ENCODE measurements at places on chromosomes 5 and 9.

- no peak for DNase-seq
These were observed 116.4 kb upstream of the COL5A1 start for GRCh38 chr9:134525070-134525815.

GRCh38 chr5:122287101-122287500 is 24.9 kb upstream of the SNCAIP start:
- DNase-seq = no peak

GRCh38 chr9:131402738-131403492 is 9.0 kb downstream of the PRRC2B start:
- peak; percentile 83 for DNase-seq

- peak; percentile 8 for DNase-seq
These were observed 30.4 kb downstream of the AMBP start for GRCh38 chr9:114047717-114048116.

DNA sequence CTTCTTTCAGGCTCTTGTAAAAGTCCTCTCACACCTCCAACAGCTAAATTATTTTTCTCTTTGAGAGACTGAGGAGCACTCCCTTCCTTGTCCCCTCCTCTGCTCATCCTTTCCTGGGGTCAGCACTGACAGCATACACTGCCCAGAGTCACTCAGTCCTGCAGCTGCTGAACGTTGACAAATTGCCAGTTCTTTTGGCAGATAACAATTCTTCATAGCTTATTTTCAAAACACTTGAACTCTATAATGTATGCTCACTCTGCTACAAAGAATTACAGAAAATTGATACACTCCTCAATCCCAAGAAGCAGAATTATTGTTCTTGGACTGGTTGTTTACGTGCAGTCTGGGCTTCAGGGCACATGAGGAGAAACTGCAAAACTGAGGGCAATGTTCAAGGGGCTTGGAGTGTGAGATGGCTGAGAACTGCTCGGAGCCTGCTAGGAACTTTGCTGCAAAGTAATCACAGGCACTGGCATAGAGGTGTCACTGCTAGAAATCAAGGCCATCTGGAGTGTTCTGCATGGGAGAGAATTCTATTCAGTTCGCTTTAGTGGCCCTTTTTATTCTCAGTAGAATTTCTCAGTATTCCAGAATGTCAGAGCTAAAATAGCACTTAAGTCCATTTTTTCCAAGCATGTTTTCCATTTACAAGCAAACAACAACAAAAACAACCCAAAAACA is 96.4 kb upstream of the SPOCK1 start:
- no peak for DNase-seq

DNA sequence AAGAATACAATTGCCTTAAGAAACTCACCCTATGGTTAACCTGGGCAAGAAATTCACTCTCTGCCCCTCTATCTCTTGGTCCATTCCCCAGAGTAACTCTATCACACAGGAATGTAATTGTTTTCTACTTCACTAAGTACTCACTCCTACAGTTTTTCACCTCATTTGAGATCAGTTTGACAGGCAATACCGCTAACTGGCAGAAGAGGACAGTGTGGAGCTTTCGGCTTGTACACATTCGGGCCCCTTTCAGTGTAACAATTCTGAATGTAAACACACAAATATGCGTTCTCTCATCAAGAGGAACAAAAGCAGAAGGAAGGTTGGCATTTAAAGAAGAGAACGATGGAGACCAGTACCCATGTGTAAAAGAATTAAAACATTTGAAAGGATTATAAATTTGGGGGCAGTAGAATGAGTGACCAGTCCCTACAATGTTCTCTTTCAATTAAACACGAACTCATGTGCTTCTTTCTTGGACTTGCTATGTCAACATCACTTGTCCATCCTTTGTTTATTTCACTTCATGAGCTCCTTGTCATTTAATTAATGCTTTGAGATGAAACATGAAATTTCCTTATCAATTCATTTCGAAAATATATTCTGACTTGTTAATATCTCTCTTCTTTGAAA is 188.5 kb upstream of the GRAMD2B start:
- DNase-seq = peak; percentile 57

DNA sequence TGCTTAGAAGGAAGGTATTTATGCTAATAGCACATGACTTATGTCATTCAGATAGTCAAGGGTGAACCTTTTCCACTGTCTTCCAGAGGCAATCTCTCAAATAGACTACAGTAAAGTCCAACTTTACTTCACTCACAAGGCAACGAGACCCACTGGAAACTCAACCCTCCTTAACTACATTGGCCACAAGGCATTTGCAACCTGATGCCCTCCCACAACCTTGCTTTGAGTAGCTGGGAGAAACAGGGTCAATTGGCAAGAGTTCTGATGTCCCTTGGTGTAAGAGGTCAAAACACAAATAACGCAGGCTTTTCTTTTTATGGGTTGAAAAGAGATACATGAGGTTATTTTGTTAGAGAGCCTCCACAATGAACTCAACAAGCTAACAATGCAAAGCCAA is 6.1 kb downstream of the GAS1 start:
- DNase-seq = no peak

DNA sequence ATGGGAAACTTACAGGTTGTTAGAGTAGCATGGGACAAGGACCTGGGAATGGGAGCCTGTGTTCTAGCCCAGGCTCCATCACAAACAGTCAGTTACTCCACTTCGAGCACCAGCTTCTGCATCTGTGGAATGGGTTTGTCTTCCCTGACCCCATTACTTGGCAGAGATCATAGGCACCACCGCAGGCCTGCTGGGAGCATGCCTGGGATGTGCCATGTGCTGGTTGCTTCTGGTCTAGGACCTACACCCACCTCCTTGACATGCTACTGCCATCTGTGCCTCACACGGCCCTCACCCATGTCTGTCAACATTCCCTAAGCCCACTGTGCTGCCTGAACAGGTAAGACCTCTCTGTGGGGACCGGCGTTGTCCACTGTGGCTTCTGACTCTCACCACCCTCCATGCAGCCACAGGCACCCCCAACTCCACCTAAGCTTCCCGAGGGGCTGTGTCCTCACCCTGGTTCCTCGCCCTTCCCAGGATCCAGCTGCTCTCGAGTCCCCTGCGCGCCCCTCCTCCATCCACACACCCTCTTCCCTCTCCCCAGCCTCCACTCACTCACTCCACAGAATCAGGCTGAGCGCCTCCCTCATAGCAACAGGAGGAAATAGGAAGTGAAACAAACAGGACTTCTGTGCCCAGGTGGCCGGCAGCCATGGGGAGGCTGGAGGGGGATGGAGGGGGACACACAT is 85.9 kb upstream of the FAM120A start:
- DNase-seq = no peak

- peak; percentile 58 for DNase-seq
These were observed 42.9 kb downstream of the SPRY4 start for GRCh38 chr5:142281966-142282365.

- DNase-seq = no peak
These were observed 233.1 kb upstream of the RASA1 start for GRCh38 chr5:87034557-87034956.

- no peak for DNase-seq
These were observed 5.9 kb upstream of the GAS1 start for GRCh38 chr9:86953181-86953580.

DNA sequence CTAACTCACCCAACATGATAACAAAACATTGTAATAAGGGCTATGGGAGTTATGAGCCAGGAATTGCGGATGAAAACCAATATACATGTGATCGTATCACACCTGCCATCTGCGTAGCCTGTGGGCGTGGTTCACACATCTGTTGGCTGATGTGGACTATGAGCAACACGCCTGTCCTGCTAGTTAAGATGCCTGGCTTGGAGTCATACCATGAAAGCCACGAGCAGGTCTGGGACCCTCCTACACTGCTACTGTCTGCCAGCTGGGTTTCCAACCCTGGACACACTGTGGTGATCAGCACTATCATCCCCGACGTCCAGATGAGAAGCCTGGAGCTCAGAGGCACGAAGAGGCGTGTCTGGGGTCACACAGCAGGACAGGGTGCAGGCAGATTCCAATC is 40.2 kb downstream of the STK10 start:
- DNase-seq = no peak

DNA sequence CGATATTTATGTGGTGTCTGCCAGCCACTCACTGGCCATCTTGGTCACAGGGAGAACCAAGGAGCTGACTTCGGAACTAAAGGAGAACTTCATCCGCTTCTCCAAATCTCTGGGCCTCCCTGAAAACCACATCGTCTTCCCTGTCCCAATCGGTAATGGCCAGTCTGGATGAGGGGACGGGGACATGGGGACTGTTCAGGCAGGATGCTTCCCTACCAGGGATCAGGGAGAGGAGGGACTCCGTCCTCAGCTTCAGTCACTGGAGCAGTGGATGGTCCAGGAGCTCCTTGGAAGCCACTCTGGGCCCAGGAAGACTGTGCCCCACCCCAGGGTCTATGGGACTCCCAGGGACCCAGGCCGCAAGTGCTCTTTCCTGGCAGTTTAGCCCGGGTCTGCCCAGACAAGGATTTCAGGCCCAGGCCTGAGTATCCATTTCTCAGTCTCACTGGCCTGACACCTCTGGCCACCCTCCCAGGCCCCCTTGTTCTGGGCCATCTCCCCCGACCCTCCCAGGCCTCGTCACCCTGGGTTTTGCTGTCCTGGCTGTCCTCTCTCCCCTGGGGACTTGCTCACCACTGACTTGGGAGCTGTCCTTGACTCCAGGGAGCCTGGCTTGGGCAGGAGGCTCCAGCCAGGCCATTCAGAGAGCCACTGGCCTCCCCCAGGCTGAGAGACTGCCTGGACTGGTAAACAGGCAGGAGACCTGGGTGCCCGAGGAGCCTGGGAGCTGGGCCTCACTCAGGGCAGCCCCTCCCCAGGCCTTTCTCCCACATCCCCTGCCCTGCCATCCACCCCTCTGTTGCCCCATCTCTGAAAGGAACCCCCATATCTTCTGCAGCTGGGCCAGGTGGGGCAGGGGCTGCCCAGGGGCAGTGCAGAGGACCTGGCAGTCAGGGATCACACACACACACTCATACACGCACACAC is 3.1 kb downstream of the LCN2 start:
- no peak for DNase-seq

GRCh38 chr9:114108016-114108833 is 9.1 kb upstream of the KIF12 start:
- peak; percentile 60 for DNase-seq

- DNase-seq = peak; percentile 62
These were observed 202.1 kb downstream of the SNX18 start for GRCh38 chr5:54719384-54720283.

DNA sequence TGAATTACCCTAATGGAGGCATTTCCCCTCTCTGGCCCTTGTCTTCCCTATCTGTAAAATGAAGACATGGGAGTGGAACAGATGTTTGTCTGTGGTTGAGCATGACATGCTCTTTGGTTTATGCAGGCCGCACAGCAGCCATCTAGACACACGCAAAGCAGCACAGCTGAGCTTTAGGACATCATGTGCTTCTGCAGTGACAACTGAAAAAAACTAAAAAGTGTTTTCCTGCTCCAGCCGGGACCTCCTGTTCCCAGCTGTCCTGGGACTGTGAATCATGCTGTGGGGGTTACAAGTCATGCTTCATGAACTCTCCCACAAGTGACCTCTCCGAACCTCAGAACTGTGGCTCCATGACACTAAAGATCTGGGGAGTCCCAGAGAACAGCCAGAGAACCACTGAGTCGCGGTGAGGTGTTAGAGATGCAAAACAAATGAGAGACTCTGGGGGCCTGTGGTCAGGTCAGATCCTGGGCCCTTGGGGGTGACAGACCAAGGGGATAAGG is 1.7 kb downstream of the SMIM3 start:
- no peak for DNase-seq

- DNase-seq = peak; percentile 99
These were observed 162.4 kb upstream of the ZNF608 start for GRCh38 chr5:124908581-124909451.

Data from bronchial epithelial cell (primary cell).